Iris pigment epithelial cell (primary cell): ENCODE measurements at places on chromosomes 3 and 15.

DNA sequence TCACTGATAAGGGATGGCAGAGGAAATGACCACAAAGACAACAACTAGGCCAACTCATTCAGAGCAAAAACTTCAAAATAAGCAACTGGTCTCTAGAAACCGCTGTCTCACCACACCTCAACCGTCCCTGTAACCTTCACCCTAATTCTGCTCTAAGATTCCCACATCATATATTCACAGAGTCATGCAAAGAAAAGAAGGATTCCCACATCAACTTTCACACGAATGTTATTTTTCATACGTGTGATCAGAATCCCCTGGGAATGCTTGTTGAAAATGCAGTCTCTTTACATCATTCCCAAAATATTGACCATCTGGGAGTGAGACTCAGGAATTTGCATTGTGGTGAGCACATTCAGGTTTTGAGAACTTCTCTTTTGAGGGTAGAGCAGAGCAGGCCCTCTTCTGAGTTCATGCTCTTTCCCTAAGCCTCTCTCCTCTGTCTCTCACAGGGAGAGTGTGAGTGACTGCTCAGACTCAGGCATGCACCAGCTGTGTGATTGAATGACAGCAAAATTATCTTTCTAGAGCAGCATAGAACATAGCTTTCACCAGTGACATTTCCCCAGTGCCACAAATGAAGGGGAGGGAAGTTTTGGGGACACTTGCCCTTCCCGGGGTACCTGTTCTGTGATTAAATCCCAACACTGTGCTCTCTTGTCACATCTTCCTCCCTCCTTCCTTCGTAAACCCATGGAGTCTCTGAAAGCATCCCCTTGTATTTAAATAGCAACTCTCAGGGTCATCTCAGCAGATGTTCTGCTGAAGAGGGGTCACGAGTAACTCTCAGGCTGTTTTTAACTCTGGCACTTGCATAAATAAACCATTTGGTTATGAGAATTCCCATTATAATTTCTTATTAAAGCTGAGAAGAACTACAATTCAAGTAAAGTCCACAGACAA is 170.9 kb downstream of the PLCL2 start:
- DNase-seq = no peak

- DNase-seq = peak; percentile 95
Observed at GRCh38 chr3:102180280-102180931, 254.4 kb upstream of the ZPLD1 start.

- DNase-seq = no peak
Observed at GRCh38 chr15:62857411-62857853, 185.1 kb upstream of the TPM1 start.

GRCh38 chr15:25989327-25989726 is 126.2 kb upstream of the ATP10A start:
- DNase-seq = no peak
